AG09309 (cell line): ENCODE measurements at places on chromosomes 1 and 21.

- DNase-seq: no peak
Measured at GRCh38 chr1:160363010-160363409, 3.9 kb upstream of the NHLH1 start.

GRCh38 chr1:224211206-224211962 is 28.3 kb downstream of the DEGS1 start:
- peak; percentile 32 for DNase-seq

DNA sequence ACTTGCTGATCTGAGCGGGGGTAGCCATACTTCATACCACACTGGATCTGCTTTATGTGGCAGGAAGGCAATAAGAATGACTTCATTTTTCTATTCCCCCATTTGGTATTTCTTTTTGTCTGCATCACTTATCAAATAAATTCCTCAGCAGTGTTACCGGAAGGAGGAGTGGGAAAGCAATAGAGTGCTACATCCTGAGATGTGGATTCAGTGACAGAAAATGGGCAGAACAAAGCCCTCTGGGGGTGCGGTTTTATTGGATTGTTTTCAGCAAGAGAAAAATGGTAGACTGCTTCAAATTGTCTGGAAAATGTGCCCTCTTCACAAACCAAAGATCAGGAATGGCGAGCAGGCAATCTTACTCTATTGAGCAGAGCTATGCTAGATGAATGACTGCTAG is 751.9 kb upstream of the NEGR1 start:
- DNase-seq: no peak

DNA sequence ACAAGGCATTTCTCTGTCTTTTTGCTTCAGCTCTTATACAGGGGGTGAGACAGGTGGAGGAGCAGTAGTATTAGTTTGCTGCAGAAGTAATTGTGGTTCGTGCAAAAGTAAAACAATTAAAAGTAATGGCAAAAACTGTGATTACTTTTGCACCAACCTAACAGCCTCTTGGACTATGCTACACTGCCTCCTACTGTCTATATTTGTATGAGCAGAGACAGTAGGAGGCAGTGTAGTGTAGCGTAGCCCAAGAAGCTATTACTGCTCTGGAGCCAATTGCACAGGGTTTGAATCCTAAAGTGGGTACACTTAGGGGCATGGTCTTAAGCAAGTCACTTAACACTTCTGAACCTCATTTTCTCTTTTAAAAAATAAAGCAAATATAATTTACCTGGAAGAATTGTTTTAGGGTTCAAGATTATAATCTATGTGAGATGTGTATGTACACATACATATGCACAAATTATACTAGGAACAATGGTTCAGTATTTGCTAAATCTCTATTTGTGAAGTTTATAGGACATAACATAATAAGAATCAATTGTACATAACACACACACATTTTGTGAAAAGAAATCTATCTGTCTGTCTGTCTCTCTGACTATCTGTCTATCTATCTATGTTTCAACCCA is 103.8 kb downstream of the BRINP3 start:
- DNase-seq: no peak

DNA sequence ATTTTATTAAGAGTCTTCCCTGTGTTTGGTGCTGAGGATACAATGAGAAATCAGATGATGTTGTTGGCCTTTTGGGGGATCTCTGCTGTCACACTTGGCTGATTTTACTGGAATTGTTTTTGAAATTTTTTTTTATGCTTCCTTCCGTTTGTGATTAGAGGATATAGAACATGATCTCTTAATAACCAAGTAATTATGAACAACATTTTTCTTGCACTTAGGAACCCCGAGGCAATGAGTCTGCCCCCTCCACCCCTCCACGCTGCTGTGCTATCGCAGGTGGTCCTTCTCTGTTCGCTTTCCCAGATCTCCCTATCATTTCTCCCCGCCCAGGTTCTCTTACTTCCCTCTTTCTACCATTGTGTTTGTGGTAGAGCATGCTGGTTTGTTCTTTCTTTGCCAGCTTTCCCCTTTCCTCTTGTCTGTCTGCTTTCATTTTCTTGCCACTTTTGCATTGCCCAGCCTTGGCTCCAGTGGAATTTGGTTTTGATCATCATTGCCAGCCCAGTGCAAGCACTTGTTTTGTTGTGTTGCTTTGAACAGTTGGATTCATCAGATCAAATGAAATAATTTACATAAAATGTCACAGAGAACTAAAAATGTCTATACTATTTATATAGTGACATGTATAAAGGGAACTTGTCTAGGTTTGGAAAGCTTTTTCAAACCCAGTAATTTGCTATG is 73.1 kb upstream of the SCCPDH start:
- DNase-seq: no peak

DNA sequence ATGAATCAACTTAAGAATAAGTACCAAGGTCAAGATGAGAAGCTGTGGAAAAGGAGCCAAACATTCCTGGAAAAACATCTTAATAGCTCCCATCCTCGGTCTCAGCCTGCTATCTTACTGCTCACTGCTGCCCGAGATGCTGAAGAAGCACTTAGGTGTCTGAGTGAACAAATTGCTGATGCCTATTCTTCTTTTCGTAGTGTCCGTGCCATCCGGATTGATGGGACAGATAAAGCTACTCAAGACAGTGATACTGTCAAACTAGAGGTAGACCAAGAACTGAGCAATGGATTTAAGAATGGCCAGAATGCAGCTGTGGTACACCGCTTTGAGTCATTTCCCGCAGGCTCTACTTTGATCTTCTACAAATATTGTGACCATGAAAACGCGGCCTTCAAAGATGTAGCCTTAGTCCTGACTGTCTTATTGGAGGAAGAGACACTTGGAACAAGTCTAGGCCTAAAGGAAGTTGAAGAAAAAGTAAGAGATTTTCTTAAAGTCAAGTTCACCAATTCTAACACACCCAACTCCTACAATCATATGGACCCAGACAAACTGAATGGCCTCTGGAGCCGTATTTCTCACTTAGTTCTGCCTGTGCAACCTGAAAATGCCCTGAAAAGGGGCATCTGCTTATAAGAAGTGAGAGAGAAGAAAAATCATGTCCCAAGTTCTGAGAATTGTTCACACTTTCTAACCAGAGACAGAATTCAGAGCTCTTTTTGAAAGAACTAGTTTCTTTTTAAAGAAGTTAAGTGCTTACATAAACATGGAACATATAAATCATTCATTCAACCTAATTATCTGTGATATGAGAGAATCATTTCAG is 35.7 kb downstream of the TOR1AIP1 start:
- no peak for DNase-seq

DNA sequence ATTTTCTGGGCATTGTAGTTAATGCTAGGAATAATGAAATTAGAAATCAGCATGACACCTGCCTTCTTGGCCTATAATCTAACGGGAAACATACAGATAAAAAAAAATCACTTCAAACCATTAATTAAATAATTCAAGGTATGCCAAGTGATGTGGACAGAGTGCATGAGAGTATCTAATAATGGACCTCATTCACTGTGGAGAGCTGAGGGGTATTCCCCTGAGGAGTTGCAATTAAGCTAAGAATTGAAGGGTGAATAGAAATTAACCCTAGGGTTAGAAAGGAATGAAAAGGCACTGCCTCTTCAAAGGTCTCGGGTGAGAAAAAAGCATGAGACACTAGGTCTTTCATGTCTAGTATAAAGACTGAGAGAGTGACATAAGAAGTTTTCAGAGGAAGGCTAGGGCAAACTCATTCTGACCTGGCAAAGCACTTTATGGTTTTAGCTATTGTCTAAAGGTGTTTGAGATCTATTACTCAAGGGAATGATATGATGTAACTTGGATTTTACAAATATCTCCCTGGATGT is 466.1 kb downstream of the KCNT2 start:
- DNase-seq: no peak

GRCh38 chr1:65232461-65232990 is 76.8 kb upstream of the DNAJC6 start:
- no peak for DNase-seq

DNA sequence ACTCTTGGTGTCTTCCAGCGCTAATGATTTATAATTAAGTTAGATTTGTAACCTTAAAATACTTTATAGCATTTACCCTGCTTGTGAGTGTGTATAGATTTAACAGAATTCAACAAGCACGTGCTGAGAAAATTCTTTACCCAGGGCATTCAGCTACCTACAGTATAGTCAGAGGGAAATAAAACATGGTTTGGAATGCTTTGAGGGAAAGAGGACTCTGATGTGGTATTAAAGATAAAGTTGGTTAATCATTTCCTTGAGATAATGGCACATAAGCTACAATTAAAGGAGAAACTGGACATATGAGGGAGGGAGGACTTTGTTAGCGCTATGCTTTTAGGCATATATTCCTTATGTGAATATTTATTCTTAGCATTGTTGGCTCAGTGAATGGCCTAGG is 26.4 kb upstream of the IL12RB2 start:
- DNase-seq: no peak

DNA sequence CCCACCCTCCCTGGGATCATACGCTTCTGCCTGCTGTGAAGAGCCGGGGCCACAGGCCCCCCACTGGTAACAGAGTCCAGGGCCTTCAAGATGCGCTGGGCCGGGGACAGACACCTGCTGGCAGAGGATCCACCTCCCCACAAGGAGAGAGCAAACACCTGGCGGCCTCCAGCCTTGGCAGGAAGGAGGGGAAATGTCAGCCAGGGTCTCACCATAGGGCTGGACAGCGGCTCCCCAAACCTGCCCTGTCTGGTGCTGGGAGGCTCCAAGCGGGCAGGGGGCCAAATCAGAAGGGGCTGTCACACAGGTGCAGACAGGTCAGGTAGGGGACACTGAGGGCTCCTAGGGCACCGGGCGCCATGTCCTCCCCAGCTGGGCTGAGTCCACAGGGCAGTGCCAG is 58.9 kb downstream of the KCNAB2 start:
- DNase-seq: no peak

DNA sequence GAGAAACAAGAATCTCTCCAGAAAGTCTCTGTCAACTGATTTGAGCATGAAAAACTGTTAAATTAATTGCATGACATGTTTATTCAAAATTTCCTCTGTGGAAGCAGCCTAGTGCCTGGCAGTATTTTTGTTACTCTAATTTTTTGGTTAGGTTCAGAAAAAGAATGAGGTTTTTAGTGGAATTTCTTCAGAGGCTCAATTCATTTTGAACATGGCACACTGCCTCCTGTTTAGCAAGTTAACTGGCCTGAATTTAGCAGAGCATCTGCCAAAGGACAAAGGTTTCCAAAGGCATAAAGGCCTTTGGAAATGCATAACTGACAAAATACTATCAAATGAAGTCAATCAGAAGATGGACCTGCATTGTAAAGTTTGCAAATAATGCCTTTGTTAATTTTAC is 1326.5 kb downstream of the PLA2G4A start:
- DNase-seq: no peak

GRCh38 chr1:242534753-242535152 is 10.3 kb upstream of the PLD5 start:
- DNase-seq: no peak

DNA sequence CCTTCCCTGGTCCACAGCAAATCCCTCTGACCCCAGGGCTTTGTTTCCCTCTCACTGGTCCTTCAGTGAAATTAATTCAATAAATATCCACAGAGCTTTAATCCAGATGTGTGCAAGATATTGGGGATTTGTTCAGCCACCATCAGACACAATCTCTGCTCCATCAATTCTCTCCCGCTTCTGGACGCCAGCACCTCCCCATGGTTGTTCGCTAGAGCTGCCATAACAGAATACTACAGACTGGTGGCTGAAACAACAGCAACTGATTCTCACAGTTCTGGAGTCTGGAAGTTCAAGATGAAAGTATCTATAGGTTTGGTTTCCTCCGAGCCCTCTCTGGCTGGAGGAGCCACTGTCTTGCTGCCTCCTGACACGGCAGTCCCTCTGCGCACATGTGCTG is 303.9 kb downstream of the SMYD3 start:
- DNase-seq: no peak

- no peak for DNase-seq
Measured at GRCh38 chr21:25536752-25537151, 70.5 kb downstream of the MRPL39 start.

GRCh38 chr1:212313616-212314015 is 28.4 kb downstream of the PPP2R5A start:
- peak; percentile 67 for DNase-seq

DNA sequence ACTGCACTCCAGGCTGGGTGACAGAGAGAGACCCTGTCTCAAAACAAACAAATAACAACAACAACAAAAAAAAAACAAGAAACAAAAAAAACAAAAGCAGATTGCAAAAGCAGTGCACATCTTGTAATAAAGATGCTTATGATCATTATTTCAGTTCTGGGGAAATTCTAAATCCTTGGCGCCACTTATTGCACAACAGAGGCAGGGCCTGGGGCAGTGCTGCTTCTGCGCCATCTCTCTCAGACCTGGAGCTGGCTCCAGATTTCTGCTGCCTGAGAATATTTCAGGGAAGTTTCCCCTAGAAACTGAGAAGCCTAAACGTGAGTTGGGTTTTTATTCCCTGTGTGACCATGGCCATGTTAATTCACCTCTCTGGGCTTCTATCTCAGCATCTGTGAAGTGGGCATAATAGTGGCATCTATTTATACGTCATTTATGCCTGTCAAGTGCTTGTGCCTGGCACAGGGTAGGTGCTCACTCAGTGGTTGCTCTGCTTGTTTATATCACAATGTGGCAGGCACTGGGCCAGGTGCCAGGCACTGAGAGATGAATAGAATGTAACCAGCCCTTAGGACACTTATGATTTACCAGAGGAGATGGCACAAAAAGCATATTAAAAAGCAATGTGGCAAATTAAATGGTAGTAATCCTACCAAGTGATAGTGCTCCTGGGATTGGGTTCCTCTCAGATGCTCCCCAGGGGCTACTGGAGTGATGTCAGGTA is 67.9 kb downstream of the MDM4 start:
- no peak for DNase-seq
